Brain (organoid and tissue), 16 donors: ENCODE measurements at places on chromosomes 7 and 10.

- DNase-seq, result no peak
Observed at GRCh38 chr7:134905375-134905774, 80.9 kb upstream of the AGBL3 start.

DNA sequence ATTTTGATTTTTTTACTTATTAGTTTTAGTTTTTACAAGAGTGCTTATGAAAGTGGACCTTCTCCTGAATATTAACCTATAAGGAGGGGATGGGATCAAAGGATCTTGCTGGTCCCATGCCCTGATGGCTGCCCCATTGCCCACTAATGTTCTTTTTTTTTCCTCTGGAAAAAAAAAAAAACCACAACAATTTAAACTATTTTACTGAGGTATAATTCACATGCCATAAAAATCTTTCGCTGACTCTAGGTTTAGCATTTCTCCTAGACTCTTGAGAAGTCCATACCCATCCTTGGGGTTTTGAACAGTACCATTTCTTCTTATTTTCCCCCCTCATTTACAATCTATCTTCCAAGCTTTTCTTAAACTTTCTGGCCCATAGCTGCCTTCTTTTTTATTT is 481.8 kb downstream of the TFEC start:
- no peak for DNase-seq

DNA sequence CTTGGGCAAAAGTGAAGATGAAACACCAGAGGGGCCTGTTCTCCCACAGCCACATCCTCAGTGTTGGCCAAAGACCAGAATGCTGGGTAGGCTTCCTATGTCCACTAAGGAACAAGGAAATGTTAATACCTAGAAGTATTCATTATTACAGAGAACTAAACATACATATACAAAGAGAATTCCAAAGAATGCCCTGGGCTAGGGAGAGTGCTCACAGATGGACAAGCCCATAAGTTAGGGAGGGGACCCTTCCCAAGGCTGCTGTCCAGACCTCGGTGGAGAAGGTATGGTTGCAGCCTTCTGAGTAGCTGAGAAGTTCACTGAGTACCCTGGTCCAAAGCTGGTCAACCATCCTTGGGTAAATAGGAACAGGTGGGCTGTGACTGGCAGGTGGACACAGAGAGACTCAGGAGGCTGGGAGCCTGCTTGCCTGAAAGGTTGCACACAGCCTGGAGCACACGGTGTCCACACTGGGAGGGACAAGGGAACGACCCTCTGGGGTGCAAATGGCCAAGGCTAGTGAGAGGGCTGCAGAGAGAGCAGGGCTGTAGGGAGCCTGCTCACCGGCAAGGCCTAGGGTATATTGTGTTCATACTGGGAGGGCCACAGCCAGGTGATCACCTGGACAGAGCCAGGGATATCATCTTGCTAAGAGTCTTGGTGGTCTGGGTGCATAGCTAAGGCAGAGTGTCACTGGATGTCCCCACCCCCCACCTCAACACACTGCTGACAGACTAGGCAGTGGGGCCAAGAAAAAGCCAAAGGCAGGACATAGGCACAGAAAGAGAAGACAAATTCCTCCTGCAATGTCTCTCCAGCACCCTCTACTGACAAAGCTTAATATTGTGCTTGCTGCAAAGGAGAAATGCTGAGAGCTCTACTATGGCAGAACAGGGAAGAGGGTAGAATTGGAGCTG is 40.3 kb downstream of the CPVL start:
- DNase-seq, result peak; percentile 88

DNA sequence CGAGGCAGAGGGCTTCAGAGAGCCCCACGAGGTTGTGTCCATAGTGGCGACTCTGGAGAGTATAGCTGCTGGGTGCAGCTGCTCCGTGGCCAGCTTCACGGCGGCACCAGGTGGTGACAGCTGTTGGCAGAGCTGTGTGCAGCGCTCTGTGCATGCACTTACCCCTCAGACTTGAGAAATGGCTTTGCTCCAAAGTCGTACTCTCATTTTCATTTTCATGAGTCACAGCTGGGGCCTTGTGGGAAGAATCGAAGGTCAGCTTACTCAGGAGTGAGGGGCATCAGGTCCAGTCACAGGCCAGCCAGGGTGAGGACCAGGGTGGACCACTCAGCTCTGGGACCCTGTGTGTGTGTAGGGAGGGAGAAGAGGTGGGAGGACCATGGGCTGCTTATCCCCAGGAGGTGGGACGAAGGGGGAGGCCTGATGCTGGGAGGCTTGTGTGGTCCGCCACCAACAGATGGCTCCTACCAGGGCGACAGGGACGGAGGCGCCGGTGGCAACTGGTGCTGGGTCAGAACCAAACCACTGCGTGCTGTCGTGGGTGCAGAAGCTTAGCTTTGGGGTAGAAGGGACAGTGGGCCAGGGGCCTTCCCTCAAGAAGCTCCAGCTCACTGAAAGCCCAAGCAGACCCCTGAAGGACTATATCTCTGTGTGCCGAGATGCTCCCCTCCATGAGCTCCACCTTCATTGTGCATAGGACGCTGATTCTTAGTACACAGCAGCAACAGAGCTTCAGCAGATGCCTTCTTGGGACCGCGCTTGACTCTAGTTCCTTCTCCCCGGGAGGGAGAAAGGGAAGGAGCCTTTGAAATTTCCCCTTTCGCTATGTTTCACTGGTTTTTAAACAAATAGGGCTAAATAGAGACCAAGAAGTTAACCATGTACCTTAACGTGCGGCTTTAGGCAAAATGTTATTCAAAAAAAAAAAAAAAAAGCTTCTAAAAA is 225.0 kb downstream of the CELF2 start:
- DNase-seq, result no peak

DNA sequence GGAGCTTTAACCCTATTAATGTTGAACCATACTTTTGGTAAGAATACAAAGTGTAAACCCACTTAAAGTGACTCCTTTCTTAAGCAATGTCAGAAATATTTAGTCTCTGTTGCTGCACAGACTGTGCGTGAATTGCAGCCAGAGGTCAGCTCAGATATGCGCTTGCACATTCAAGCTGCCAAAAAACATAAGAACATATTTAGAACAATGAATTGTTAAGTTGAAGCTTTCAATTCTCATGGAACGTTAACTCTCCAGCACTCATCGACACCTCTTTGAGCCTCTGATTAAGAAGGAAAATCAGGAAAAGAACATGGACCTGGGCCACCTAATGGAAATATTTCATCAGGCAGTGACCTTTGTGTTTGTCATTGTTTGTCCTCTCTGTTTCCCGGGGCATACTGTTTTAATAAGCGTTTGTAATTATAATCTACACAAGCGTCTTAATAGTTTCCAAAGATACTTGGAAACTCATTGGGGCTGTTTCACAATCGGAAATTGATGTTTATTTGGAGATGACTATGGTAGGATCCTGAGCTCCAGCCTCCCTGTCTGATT is 193.0 kb upstream of the CELF2 start:
- DNase-seq, result no peak

DNA sequence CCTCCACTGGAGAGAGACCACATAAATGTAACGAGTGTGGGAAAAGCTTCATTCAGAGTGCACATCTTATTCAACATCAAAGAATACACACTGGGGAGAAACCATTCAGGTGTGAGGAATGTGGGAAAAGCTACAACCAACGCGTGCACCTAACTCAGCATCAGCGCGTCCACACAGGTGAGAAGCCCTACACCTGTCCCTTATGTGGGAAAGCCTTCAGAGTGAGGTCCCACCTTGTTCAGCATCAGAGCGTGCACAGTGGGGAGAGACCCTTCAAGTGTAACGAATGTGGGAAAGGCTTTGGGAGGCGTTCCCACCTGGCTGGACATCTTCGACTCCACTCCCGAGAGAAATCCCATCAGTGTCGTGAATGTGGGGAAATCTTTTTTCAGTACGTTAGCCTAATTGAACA is 20.6 kb downstream of the FAM200A start:
- no peak for DNase-seq

DNA sequence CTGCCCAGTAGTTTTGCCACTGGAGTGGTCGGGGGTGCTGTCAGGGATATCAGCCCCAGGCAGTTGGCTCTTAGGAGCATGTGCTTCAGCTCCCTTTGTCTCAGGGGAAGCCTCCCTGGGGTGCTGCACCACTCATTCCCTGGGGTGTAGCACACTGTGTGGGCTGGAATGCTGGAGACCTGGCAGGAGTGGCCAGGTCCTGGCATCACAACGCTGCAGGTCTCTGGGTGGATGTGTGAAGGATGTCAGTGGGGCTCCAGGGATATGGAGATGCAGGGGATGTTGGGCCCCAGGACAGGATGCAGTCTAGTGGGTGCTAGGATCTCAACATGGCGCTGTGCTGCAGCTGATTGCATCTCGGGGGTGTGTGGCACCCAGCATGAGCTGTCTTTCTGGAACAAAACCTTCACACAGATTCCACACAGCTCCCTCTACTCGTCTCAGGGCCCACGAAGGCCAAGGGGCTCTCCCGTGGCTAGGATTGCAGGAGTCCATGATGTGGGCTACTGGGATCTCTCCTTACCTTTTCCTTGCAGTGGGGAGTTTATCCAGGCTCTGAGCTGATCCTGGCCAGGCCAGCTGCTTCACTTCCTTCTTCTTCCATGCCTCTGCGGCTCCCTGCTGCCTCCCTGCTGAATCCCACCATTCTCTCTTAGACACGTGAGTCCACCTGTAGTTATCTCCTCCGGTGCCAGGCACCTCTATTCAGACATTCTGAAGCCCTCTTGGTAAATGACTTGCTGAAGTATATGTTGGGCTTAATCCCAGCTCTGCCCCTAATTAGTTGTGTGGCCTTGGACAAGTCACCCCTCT is 295.1 kb downstream of the RPS24 start:
- DNase-seq, result no peak

DNA sequence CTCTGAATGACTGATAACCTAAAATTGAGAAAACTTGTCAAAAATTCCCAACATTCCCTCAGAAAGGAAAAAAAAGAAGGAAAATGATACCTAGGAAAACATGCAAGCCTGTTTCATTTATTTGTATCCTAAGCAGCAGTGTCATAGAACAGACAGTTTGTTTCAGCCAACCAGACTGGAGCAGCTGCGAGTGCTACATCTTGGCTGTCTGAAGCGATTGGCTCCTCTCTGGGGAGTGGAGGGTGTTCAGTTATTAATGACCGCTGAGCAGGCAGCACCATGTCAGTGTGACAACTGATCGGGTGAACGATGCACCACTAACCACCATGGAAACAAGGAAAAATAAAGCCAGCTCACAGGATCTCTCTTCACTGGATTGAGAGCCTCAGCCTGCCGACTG is at the start of gene LRRN3:
TSS of gene LRRN3 (plus strand) at position 282 of the 400 bp plus-strand sequence. CDS start 31,646 bp downstream, outside the sequence.
- peak; percentile 94 for DNase-seq

GRCh38 chr7:40726559-40726958 is 591.8 kb downstream of the SUGCT start:
- no peak for DNase-seq

GRCh38 chr7:46468753-46469356 is 547.8 kb upstream of the IGFBP3 start:
- DNase-seq, result peak; percentile 17

GRCh38 chr10:79561257-79561656 is 1.1 kb upstream of the SFTPA2 start:
- no peak for DNase-seq

- DNase-seq, result no peak
Observed at GRCh38 chr10:97640868-97641811, 669 bp downstream of the PI4K2A start.

DNA sequence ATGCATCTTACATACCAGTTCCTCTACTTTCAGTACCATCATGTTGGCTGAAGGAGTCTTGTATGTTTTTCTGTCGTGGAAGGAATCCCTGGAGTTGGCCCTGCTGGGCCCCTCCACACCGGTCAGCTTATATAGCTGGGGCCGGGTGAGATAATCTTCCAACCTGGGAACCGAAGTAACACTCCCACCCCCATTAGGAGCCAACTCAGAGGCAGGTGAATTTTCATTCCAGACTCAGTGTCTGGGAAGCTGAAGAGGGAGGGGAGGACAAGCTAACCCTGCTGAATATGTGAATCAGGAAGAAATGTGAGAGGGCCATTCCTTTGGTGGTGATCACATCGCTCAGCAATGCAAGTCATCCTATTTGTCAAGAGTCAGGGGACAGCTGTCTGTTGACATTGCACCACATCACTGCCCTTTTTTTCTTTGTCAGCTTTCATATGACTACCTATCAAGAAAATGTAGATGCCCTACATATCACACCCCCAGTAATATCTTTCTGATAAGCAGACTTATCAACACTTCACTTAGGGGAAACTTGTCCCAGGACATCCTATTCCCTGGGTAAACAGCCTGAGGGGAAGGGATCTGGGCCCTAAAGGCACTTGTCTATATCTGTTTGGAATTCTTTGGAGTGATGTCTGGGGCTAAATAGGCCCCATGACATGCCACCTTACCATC is at the start of gene ANKRD1:
TSS of gene ANKRD1 (minus strand) at position 102 of the 681 bp plus-strand sequence. CDS start at position 42, 60 bp downstream.
- DNase-seq, result no peak

- no peak for DNase-seq
Observed at GRCh38 chr10:20396205-20396604, 500.9 kb downstream of the NEBL start.

DNA sequence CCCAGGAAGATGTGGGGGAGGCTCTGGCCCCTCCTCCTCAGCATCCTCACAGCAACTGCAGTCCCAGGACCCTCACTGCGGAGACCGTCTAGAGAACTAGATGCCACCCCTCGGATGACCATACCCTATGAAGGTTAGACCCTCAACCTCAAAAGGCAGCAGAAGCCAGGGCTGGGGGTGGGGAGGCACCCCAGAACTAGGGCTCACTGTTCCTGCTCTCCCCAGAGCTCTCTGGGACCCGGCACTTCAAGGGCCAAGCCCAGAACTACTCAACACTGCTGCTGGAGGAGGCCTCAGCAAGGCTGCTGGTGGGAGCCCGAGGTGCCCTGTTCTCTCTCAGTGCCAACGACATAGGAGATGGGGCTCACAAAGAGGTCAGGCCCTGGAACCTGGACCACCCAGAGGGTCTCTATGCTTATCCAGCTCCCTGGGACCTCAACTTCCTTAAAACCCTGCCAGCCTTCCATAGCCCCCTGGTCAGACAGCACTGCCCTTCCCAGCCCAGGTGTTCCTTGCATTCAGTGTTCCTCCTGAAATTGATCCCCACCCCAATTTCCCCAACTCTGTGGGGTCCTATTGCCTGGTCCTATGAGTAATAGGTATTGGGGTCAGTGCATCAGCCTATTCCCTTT is 3.7 kb downstream of the SEMA4G start:
- no peak for DNase-seq

GRCh38 chr7:71935674-71936073 is 476.5 kb downstream of the CALN1 start:
- no peak for DNase-seq

DNA sequence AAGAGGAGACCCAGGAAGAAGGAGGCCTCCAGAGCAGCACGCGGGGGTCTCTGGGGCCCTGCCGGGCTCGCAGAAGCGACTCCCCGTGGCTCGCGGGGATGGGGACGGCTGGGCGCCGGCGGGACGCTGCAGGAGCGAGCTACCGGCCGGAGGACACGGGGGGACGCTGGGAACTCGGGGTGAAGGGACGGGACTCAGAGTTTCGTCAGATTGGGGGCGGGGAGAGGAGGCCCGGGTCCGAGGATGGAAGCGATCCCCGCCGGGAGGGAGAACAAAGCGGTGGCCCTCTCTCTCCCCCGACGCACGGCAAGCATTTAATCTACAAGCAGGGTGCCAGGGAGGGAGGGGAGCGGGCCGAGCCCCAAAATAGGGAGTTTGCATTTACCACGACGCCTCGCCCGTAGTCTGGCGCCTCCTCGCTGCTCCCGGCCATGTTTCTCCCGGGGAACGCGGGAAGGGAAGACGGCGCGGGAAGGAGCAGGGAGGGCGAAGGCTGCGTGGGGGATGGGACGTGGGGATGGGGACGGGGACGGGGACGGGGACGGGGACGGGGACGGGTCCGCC is at the start of gene PRTFDC1:
TSS of gene PRTFDC1 (minus strand) at position 464 of the 564 bp plus-strand sequence. CDS start at position 433, 31 bp downstream.
- peak; percentile 86 for DNase-seq
